ENCODE measurements at places on chromosomes 5 and 9.

DNA sequence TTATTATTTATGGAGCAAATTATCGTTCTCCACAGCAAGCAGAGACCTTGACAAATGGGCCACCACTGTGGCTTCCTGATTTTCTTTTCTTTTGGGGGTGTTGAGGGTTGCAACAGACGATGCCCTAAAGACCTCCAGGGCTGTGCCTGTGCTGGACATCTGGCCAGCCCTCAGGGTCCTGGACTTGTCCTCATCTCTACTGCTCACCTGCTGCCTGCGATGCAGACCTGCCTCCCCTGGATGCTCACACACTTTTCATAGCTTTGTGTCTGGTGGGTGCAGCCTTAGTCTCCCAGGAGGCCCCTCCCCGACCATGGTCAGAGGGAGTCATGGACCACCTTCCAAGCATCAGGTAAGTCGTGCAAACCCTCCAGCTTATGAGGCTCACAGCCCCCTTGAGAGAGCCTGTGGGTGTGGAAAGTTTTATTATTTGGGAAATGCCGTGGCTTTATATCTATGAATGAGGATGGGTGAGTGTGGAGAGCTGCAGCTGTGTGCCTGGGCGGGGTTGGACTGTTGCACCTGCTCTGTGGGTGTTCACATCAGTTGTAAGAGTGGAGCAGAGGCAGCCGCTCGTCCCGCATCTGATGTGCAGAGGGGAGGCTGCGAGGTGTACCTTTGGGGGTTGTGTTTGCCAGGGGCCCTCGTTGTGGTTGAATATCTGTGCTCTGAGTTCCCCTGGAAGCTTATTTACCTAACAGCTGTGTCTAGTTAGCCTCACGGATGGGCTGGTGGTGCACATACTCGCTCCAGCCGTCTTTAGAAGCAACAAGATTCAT, 126.3 kb upstream of the IRX4 start:
- DNase-seq: no peak

DNA sequence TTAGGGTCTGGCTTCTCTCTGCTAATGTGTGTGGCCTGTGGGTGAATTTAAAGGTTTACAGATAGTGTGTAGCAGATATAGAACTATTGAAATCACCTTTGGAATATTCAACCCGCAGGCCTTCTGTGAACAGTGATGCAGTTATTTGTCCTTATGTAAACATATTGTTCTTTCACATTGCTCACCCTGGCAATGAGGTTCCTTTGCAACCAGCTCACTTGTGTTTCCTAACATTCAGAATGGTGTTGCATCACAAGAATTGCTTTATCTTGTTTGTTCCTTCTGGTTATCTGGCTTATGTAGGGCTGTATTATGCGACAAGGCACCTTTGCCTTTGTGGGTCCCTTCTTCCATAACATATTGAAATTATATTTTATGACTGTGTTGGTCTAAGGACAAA, 370.3 kb downstream of the NNT start:
- DNase-seq: no peak

DNA sequence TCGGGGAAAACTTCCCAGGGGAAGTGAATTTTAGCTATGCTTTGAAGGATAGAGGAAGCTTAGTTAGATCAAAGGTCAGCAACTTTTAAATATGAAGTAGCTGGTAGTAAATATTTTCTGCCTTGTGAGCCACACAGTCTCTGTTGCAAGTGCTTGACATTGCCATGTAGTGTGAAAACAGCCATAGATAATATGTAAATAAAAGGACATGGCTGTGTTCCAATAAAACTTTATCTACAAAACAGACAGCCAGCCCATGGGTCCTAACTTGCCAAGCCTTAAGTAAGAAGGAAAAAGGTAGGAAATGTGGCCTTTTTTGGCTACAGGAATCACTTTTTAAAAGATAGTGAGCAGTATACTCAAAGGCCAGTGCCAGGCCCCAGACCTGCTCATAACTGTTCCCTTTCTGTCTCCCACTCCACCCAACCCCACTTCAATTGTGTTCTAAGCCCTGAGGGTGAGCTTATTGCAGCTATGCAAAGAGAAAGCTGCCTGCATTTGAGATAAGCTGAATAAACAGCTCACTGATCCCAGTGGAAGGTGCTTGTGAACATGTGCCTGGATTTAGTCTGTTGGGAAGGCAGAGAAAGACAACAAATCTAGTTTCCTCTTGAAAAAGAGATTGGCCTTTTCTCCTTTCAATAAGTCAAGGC, 113.0 kb upstream of the TRIM32 start:
- DNase-seq: no peak

GRCh38 chr9:87602933-87603643, 105.4 kb downstream of the DAPK1 start:
- no peak for DNase-seq

GRCh38 chr5:37926732-37927131, 86.9 kb upstream of the GDNF start:
- no peak for DNase-seq

DNA sequence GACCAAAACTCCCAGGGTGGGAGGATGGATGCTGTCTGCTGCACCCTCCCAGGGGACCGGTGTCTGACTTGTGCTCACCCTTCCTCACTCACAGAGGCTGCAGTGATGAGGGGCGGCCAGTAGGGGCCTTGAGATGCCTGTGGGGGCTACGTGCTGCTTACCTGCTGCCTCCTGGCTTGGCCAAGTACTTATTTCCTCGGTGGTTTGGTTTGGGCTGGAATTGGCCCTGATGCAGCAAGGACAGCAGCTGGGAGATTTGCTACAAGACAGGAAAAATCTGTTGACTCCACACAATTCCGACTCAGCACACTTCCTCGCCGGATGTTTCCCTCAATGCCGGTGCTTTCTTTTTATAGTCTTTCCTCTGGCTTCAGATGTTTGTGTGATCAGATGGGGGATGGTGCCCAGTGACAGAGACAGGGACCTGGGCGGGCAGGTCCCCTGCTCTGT, 6.6 kb downstream of the PCDH12 start:
- DNase-seq: no peak

Data from heart right ventricle (tissue), 16 donors.